ENCODE measurements at places on chromosomes 1 and 21.

- H3K4me1 ChIP-seq, result peaks cover 7% of the 10 kb centered on the region
- H3K36me3 ChIP-seq, result no peaks in the 10 kb centered on the region
- no peak overlapping the region for H3K27ac ChIP-seq
Observed at GRCh38 chr1:218499911-218500310, 154.8 kb downstream of the TGFB2 start.

DNA sequence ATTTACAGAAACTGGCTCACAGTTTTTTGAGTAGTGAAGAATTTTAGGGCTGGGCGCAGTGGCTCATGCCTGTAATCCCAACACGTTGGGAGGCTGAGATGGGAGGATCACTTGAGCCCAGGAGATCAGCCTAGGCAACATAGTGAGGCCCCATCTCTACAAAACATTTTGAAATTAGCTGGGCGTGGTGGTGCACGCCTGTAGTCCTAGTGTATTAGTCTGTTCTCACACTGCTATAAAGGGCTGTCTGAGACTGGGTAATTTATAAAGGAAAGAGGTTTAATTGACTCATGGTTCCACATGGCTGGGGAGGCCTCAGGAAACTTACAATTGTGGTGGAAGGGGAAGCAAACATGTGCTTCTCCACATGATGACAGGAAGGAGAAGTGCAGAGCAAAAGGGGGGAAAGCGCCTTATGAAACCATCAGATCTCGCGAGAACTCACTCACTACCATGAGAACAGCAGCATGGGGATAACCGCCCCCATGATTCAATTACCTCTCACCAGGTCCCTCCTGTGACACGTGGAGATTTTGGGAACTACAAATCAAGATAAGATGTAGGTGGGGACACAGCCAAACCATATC lies 24.4 kb upstream of the DYRK1A start:
- no peak overlapping the region for H3K27ac ChIP-seq
- H3K27me3 ChIP-seq, result no peaks in the 10 kb centered on the region
- H3K4me3 ChIP-seq, result no peak overlapping the region
- peaks cover 5% of the 10 kb centered on the region for H3K4me1 ChIP-seq

GRCh38 chr1:71294178-71294577 lies 213.3 kb upstream of the ZRANB2 start:
- H3K4me3 ChIP-seq, result no peak overlapping the region
- no peak for DNase-seq
- no peak overlapping the region for H3K27ac ChIP-seq
- no peaks in the 10 kb centered on the region for H3K27me3 ChIP-seq
- H3K4me1 ChIP-seq, result no peaks in the 10 kb centered on the region

GRCh38 chr1:167927046-167927754 lies 9.3 kb upstream of the DCAF6 start:
- no peak overlapping the region for H3K4me3 ChIP-seq
- peak overlapping the region; percentile 45 for H3K27ac ChIP-seq
- no peak for DNase-seq
- no peaks in the 10 kb centered on the region for H3K27me3 ChIP-seq
- H3K36me3 ChIP-seq, result no peaks in the 10 kb centered on the region
- H3K4me1 ChIP-seq, result peaks cover 34% of the 10 kb centered on the region

DNA sequence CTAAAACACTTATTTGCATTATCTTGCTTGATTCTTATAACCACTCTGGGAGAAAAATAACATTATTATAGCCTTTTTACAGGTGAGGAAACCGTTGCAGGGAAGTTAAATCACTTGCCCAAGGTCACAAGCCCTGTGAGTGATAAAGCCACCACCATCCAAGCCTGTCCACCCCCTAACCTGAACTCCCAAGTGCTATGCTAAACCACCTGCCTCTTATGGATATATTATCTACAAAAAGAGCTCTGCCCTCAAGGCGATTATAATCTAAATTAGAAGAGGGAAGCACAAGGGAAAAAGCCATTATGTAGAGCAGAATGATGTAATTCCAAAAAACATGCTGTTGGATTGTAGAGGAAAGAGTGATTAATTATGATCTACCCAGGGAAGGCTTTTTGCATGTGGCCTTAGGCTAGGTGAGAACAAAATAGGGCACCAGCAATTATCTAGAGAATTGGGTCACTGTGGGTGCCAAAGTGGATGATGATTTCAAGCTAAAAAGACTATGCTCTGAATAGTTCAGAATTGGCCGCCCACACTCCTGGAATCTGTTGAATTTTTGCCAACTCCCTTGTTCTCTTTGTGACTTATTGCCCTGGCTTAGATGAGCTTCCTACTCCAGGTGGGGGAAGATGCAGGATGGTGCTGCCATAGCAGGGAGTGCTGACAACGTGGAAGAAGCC lies 205.3 kb downstream of the FGGY start:
- no peak for DNase-seq
- H3K4me3 ChIP-seq, result no peak overlapping the region
- H3K27ac ChIP-seq, result no peak overlapping the region
- H3K4me1 ChIP-seq, result peaks cover 10% of the 10 kb centered on the region

GRCh38 chr1:225866061-225866837 lies 15.9 kb downstream of the TMEM63A start:
- no peak overlapping the region for H3K4me3 ChIP-seq
- no peak for DNase-seq
- no peaks in the 10 kb centered on the region for H3K4me1 ChIP-seq
- peaks cover 45% of the 10 kb centered on the region for H3K36me3 ChIP-seq
- no peaks in the 10 kb centered on the region for H3K27me3 ChIP-seq
- H3K27ac ChIP-seq, result 0 out of 2 replicates have a peak overlapping the region, but pooled peaks have one; percentile 19

GRCh38 chr1:110084227-110085078 lies 14.0 kb upstream of the ALX3 start:
- H3K4me3 ChIP-seq, result peak overlapping the region; percentile 63
- H3K36me3 ChIP-seq, result no peaks in the 10 kb centered on the region
- H3K27me3 ChIP-seq, result peaks cover 81% of the 10 kb centered on the region

GRCh38 chr1:28087614-28088167 lies 719 bp downstream of the EYA3 start:
- no peaks in the 10 kb centered on the region for H3K36me3 ChIP-seq
- peak overlapping the region; percentile 99 for H3K4me3 ChIP-seq
- DNase-seq, result peak; percentile 70
- H3K27me3 ChIP-seq, result no peaks in the 10 kb centered on the region
- H3K27ac ChIP-seq, result peak overlapping the region; percentile 93

GRCh38 chr1:97007840-97008604 lies 286.4 kb downstream of the PTBP2 start:
- no peaks in the 10 kb centered on the region for H3K27me3 ChIP-seq
- DNase-seq, result no peak
- H3K36me3 ChIP-seq, result no peaks in the 10 kb centered on the region
- H3K4me1 ChIP-seq, result no peaks in the 10 kb centered on the region

DNA sequence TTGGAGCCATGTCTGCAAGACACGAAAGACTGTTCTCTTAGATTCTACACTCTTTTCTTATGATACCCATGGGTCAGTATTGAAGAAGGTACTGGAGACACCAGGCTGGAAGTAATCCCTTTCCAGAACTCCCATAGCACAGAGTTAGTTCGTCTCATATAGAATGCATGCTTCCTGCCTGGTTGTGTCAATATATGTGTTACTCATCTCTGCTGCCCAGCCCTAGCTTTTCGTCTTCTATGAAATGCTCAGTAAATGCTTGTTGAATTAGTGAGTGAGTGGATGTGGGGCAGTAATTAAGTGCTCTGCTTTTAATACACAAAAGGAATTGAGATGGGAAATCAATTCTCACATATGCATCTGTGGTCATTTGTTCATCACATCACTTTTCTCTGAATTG lies 32.1 kb downstream of the ADCY10 start:
- H3K36me3 ChIP-seq, result no peaks in the 10 kb centered on the region
- H3K4me3 ChIP-seq, result no peak overlapping the region
- no peaks in the 10 kb centered on the region for H3K27me3 ChIP-seq
- DNase-seq, result no peak

DNA sequence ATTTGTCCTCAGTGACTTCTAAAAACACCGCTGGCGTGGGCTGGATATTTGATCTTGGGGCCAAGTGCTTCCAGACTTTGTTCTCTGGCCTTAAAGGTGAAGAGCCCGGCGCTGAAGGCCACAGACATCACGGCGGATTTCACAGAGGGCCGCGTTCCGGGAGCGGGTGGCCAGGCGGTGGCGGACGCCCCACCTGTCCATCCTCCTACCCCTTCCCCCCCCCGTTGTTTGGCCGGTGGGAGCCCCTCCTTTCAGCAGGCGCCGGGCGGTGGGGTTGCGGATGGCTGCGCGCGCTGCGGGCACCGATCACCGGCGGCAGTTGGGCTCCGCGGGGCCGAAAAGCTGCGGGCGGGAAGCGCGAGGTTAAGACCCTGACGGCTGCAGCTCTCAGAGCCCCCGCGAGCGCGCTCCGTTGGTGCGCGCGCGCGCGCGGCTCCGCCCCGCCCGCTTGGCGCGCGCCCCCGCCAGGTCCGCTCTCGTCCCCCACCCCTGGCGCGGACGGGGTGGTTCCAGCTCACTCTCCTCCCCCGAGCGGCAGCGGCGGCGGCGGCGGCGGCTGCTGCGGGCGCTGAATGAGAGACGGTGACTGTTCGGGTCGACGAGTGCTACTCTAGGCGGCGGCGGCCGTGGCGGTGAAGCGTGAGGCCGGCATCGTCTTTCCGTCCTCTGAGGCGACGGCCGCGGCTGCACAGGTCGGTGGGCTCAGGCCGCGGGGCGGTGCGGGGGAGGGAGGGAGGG lies at the start of gene RALGPS2:
RALGPS2 (plus strand) TSS at position 517 of the 738 bp plus-strand sequence. CDS start 51,521 bp downstream, outside the sequence.
- H3K4me3 ChIP-seq, result peak within 1 kb of the TSS; percentile 68
- H3K27me3 ChIP-seq, result no peaks in the 10 kb centered on the region
- H3K36me3 ChIP-seq, result no peaks in the 10 kb centered on the region
- peak; percentile 84 for DNase-seq
- H3K4me1 ChIP-seq, result peaks cover 9% of the 10 kb centered on the region

- H3K27ac ChIP-seq, result no peak overlapping the region
- no peaks in the 10 kb centered on the region for H3K4me1 ChIP-seq
- no peaks in the 10 kb centered on the region for H3K27me3 ChIP-seq
- H3K36me3 ChIP-seq, result no peaks in the 10 kb centered on the region
- DNase-seq, result peak; percentile 16
Observed at GRCh38 chr1:185444676-185445075, 127.6 kb upstream of the IVNS1ABP start.

DNA sequence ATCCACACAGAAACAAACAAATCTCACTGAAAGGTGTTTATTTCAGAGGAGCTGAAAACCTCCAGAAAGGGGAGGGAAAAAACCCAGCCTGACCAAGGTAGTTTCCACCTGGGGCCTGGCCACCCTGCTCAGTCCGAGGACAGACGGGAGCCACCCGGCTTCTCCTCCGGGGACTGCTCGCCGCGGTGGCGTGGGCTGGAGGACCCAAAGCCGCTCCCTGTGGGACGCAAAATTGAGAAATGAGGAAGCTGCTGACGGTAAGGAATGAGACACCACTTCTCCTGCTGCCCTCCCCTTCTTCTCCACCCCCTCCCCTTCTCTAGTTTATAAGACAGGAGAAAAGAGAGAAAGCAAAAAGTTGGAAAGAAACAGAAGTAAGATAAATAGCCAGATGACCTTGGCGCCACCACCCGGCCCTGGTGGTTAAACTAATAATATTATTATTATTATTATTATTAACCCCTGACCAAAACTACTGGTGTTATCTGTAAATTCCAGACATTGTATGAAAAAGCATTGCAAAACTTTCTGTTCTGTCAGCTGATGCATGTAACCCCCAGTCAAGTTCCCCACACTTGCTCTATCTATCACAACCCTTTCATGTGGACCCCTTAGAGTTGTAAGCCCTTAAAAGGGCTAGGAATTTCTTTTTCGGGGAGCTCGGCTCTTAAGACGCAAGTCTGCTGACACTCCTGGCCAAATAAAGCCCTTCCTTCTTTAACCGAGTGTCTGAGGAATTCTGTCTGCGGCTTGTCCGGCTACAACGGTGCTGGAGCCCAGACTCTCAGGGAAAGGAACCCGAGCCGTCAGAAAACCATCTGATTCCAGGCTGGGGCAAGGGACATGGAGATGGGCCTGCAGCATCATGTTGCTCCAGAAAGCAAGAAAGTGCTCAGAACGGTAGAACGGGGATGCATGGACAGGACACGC lies 12.5 kb downstream of the ITGB2 start:
- H3K36me3 ChIP-seq, result no peaks in the 10 kb centered on the region
- H3K4me1 ChIP-seq, result no peaks in the 10 kb centered on the region
- H3K27me3 ChIP-seq, result no peaks in the 10 kb centered on the region

- H3K4me1 ChIP-seq, result no peaks in the 10 kb centered on the region
- no peak overlapping the region for H3K27ac ChIP-seq
- DNase-seq, result no peak
- peaks cover 84% of the 10 kb centered on the region for H3K36me3 ChIP-seq
Observed at GRCh38 chr1:32040711-32041110, 27.0 kb downstream of the KHDRBS1 start.
